ENCODE measurements at places on chromosomes 13 and 19.

GRCh38 chr19:19538061-19538784 lies at the start of gene CILP2:
Gene CILP2, plus strand, starts transcription at chr19:19538265. Its CDS starts 85 bp downstream, at chr19:19538350.
- no peak for DNase-seq

DNA sequence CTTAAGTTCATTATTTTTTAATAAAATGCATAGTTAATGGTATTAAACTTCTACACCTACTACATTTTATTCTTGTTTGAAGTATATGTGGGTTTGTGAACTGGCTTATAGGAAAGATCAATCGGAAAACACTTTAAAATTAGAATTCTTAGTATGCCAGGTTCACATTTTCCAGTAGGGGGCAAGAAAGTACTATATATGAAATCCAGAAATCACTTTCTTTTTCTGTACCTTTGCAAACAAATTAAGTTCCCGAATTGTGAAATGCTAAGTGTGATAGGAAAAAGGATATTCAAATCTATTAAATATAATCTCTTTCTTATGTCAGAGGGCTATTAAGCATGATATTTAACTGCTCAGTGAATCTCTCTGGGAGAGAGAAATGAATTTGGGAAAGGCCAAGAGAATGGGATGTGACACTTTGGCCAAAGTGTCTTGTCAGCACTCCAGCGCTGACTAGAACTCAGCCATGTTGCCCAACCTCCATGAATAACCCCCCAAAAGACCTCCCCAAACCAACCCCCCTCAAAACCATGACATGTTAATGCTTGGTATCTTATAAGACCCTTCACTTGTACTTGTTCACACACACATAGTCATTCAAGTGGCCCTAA lies 122.6 kb upstream of the SLC10A2 start:
- no peak for DNase-seq

DNA sequence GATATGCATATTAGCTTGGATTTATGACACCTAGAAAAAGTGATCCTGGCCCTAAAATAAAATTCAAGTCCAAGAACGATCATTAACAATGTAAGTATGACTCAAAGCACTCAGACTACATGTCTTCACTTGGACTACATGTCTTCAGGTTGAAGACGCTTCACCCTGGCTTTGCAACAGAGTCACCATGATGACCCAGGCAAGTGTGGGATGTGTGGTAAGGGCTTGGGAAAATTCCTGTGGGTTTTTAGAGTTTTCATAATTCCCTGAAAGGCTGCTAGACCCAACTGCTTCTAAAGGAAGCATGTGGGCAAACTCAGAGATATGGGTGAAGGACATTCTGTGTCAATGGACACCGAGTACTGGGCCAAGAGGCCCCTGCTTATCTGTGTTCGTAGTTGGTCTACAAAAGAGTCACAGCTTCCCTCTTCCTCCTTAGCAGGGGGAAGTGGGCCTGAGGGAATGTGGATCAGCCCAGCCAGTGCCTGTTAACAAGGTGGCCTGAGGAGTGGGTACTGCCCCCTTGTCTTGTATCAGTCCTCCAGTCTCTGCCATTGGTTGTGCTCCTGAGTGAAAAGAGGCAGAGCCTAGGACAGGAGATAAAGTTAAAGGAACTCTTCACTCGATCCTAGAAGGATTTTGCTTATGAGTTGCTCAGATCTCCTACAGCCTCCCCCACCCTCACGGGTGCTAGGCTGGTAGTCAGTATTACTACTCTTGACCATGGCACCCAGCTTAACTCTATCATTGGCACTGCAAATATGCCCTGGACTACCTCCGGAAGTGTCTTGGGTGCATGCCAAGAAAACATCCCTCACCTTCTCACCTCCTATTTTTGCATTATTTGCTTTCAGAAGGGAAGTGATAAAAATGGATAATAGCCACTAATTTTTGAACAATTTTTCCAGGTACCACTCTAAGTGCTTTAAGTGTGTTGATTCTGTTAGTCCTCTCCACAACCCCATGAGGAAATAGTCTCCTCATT lies 406.3 kb downstream of the COG6 start:
- no peak for DNase-seq

DNA sequence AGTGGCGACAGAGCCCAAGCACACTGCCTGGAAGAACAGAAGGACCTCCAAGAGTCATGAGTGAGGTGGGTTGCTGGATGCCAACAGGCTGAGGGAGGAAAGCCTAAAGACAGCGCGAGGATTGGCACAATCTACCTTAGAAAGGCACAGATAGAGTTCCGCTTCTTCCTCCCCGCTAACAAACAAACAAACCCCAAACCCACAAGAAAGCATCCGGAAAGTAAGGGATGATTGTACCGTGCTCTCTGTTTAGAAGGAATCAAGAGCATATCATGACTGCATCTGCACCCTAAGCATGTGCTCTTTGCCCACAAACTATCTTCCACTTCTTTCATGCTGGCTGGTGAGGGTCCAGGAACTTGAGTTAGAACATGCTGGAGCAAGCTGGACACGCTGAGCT lies 233.0 kb upstream of the KLF12 start:
- DNase-seq = no peak
